ENCODE measurements at places on chromosomes 16 and 17.

GRCh38 chr16:2039274-2040031 is 8.2 kb downstream of the NTHL1 start:
- peak; percentile 85 for DNase-seq

GRCh38 chr16:54331241-54332002 is 44.8 kb upstream of the IRX3 start:
- DNase-seq: no peak

- no peak for DNase-seq
These were observed 95.3 kb downstream of the SOCS1 start for GRCh38 chr16:11160676-11161115.

DNA sequence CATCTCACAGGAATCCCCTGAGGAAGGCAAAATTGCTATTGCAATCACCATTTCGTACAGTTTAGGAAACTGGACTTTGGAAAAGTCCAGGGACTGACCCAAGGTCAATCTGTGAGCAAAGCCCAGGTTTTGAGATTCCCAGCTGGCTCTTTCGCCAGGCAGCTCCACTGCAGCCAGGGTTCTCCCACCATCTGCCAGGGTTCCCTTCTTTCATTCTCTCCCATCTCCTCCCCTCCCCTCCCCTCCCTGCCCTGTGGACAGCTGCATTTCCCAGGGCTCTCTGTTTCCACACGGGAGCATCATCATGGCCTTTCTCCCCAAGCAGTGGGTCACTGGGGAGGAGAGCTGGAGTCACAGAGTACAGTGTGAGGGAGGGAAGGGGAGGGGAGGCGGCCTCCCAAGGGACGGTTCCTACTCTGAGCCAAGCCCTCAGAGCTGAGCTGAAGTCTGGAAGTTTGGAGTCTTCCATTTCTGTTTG is 11.9 kb upstream of the GSDMA start:
- DNase-seq: peak; percentile 29

DNA sequence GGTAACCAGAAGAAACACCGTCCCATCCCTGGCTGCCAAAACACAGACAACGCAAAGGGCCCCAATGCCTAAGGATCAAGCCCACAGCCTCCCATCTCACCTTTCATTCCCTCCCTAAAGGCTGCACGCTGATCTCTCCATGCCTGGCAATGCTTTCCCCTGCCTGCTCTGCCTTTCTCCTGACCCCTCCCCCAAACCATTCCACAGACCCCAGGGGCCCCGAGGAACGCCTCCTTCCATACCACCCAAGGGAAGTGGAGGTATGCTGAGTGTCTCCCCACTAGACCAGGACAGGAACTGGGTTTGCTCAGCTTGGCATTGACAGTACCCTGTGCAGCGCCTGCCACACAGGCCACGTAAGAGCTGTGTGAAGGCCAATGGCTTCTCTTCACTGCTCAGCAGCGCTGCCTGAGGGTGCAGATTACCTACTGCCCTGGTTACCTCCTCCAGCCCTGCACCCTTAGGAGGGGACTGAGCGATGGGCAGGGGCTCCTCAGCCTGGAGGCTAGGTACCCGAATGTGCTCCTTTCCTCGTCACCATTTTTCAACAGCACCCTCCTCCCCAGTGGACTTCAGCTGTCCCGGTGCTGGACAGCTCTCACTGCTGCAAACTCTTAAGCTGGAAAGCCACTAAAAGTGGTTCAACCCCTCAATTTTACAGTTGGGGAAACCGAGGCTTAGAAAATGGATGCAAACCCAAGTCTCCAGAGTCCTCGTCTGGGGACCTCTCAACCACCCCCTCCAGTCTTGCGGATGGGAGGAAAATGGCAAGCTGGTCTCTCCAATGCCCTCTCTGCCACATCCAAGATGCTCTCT is 45.0 kb downstream of the SRCIN1 start:
- DNase-seq: no peak

DNA sequence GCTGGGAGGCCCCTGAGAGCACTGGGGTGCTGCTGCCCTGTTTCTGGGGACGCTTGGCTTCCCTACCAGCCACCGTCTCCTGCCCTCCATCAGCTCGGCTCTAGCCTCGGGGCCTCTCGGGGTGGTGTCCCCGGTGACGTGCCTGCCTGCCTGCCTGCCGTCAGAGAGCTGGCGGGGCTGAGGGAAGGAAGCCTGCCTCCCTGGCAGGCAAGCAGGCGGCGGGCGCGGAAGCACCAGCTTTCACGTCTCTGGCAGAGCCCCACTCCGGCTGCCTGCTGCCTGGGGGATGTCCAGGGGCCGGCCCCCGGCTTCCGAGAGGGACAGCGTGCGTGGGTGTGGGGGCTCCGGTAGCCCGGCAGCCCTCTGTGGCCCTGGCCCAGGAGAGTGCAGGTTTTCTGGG is 9.3 kb downstream of the CENPX start:
- no peak for DNase-seq

GRCh38 chr17:59479141-59479540 is 86.3 kb upstream of the DHX40 start:
- DNase-seq: no peak

DNA sequence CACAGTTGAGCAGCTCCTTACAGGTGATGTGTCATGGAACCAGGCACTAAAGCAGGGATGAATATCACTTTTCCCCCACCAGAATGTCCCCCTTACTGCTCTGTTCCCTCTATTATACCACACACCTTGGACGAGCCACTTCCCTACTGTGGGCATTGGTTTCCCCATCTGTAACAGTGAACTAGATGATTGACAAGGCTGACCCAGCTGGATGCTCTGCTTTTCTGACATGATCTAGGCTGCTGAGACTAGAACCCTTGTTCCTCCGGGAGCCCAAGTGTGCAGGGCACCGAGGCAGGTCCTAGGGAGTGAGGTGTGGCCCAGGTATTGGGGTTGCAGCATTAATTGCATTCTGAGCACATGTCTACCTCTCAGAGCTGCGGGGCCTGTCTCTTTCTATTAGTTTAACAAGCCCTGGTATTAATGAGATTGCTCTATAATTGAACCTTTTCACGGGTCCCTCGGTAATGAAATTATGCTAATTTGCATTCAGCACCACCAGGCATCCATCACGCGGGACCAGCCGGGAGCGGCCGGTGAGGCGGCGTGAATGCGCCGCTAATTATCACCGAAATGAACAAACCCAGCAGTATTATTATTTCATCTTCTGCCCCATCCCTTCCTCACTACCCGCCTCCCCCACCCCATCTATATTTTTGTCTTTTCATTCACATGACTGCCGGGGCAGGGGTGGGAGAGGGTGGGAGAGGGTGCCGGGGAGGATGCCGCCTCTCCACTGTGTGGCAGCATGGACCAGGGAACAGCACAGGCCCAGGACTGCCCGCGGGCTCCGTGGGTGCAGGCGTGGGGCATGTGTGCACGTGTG is 121.1 kb downstream of the CYLD start:
- no peak for DNase-seq

DNA sequence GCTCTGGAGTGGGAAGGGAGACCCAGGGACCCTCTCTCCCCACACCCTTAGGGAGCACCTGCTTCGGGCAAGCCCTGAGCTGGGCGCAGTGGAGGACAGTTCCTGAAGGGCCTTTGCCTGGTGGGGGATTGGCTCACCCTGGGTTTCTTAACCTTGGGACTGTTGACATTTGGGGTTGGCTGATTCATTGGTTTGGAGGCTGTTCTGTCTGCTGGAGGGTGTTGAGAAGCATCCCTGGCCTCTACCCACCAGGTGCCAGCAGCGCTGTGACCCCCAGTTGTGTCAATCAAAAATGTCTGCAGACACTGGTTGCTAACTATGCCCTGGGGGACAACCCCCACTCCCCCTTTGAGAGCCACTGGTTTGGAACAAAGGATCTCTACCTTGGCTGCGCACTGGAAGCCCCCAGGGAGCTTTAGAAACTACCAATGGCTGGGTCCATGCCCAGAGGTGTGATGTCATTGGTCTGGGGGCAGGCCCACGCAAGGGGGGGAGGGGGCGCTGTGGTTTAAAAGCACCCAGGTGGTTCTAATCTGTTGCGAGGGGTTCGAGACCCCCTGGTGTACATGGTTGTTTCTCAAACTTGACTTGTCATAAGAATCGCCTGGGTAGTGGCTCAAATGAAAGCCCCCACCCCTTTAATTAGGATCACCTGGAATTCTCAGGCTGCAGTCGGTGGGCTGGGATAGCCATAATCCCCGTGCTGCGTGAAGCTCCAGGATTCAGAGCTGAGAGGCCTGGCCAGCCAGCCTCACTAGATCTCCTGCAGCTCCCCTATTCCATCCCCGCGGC is 151.9 kb upstream of the GSE1 start:
- DNase-seq: peak; percentile 55

- DNase-seq: no peak
These were observed 51.2 kb downstream of the RAI1 start for GRCh38 chr17:17732444-17732843.

DNA sequence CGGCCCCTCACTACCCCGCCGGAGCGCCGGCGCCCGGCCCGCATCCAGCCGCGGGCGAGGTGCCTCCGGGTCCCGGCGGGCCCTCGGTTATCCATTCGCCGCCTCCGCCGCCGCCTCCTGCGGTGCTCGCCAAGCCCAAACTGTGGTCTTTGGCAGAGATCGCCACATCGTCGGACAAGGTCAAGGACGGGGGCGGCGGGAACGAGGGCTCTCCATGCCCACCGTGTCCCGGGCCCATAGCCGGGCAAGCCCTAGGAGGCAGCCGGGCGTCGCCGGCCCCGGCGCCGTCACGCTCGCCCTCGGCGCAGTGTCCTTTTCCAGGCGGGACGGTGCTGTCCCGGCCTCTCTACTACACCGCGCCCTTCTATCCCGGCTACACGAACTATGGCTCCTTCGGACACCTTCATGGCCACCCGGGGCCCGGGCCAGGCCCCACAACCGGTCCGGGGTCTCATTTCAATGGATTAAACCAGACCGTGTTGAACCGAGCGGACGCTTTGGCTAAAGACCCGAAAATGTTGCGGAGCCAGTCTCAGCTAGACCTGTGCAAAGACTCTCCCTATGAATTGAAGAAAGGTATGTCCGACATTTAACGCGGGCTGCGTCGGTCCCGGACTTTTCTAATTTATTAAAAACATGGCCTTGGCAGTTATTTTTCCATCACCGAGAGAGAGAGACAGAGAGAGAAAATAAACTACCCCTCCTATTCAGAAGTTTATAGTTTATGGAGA is 2.8 kb downstream of the IRX5 start:
- no peak for DNase-seq

GRCh38 chr17:27207073-27207513 is 86.8 kb upstream of the WSB1 start:
- DNase-seq: no peak

DNA sequence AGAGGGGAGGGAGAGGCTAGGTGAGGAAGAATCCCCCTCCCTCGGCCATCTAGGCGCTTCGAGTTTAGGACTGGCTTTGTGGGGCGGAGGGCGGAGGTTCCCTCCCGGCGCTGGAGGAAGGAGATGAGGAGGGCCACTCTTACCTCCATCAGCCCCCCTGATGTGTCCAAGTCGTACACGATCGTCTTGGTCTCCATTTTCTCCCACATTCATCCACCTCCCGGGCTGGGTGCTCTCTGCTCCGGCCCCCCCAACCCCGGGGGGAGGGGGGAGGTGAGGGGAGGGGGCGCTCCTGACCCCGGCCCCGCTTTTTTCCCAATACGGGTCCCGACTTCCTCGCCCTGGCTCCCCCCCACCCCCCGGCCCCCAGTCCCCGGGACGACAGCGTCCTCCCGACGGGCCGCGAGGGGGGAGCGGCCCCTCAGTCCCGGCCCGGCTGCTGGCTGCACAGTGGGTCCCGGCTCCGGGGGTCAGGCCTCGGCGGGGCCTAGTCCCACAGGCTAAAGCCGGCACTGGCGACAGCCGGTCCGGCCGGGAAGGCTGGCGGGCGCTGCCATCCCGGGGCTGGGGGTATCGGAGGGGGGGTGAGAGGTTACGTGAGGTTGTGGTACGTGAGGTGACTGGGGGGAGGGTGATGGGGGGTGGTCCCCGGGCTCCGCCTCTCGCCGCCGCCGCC is 428 bp downstream of the PHF12 start:
- no peak for DNase-seq

- no peak for DNase-seq
These were observed 64.1 kb upstream of the LGALS9 start for GRCh38 chr17:27566671-27567562.

DNA sequence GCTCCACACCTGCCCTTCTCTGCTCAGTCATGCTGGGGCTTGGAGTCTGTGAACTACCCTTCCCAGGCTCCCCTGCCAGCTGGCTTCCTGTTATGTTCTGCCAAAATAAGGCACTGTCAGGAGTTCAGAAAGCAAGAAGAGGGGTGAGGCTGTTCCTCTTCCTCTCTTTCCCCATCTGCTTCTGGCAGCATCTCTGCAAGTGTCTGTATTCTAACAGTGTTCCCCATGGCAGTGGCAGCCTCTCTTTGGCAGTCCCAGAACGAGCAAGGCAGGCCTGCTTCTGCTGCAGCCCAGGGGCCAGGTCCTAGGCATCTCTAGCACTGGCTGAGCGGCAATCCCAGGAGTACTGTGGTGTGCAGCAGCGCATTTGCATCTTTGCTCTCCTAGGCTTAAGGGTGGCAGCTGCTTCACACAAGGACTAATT is 219.1 kb downstream of the STX8 start:
- DNase-seq: no peak

DNA sequence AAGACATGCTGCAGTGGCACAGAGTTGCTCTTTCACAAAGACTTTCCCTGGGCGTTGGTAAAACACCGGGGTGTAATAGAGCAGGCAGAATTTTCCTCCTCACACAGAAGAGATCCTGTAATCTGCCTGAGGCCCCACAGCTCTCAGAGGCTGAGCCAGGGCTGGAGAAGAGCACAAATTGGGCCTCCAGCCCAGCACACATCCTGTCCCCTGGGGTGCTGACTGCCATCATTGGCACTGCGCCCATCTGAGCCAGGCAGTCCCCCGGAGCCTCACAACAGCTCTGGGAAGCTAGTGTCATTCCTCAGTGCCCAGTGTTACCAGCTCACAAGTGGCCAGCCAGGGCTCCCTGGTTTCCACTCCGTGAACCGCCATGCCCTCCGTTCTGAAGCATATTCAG is 119.4 kb downstream of the SOCS1 start:
- peak; percentile 77 for DNase-seq

GRCh38 chr17:29883497-29883896 is 46.5 kb downstream of the SSH2 start:
- DNase-seq: no peak

GRCh38 chr16:2019518-2019920 is at the start of gene NPW:
TSS of gene NPW (plus strand) at chr16:2019785.
- DNase-seq: no peak

GRCh38 chr17:78397681-78398101 is 19.2 kb downstream of the PGS1 start:
- peak; percentile 56 for DNase-seq

DNA sequence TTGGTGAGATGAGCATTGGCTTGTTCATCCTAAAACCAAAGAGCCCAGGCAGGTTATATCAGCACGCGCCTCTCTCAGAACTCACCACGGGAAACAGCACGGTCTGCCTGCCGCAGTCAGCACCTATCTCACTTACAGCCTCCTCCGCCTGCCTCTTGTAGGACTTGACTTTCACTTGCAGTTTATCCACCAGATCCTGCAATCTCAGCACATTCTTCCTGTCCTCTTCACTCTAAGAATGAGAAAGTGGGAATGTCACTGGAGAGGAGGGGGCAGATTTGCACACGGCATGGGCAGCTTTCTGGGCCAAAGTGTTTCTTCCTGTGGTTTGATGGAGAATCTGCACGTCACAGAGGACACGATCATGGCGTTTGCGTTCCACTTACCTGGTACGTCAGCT is 27.4 kb downstream of the MYH3 start:
- DNase-seq: no peak

GRCh38 chr16:66357523-66357928 is 9.0 kb upstream of the CDH5 start:
- peak; percentile 45 for DNase-seq

GRCh38 chr17:8726941-8727555 is 17.6 kb downstream of the CCDC42 start:
- DNase-seq: peak; percentile 60

Measured in left cardiac atrium (tissue), 4 donors.